ENCODE measurements at places on chromosomes 7 and 10.

GRCh38 chr7:156074084-156074483 lies 261.8 kb upstream of the SHH start:
- DNase-seq: no peak

DNA sequence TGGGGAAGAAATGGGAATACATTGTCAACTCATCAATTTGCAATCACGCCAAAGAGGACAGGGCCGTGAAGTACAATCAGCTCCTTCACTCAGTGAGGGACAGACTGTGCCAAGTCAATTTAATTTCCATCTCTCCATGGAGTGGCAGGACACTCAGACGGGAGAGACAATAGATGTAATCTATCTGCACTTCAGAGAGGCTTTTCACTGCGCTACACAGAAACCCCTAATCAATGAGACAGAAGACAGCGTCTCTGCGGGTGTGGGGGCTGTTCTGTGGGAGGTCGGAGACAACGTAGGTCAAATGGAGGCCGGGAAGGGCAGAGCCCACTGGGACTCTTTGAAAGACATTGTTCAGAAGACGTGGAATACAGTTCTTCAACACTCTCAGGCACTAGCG lies 541.0 kb upstream of the ADARB2 start:
- no peak for DNase-seq

- DNase-seq: no peak
These were observed 137.0 kb downstream of the CD36 start for GRCh38 chr7:80775482-80775881.

DNA sequence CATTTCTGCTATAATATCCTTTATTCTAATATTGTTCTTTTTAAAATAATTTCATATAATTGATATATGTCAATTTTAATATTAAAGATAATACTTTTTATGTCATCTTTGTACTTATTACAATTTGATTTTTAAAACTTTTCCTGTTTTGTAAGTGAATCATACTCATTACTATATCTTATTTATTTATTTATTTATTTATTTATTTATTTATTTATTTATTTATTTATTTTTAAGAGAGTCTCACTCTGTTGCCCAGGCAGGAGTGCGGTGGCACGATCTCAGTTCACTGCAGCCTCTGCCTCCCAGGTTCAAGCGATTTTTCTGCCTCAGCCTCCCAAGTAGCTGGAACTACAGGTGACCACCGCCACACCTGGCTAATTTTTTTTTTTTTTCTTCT lies 215.3 kb downstream of the SUGCT start:
- DNase-seq: no peak

DNA sequence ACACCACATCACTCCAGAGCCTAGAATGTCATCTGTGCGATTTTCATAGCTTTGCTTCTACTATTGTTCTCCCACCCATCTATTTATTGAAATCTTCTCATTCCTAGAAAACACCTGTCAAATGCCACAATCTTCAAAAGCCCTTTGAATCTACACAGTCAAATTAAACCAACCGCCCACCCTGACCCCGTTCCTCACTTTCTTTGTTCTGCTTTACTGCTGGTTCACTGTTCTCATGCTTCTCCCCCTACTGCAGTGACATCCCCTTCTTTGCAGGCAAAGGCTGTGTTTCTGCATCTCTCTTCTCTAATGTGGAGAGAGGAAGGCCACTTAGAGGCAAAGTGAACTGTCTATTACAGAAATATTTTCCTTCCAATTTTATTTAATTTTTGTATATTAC lies 152.4 kb upstream of the NEBL start:
- no peak for DNase-seq

GRCh38 chr10:77504873-77505257 lies 132.7 kb downstream of the KCNMA1 start:
- no peak for DNase-seq

DNA sequence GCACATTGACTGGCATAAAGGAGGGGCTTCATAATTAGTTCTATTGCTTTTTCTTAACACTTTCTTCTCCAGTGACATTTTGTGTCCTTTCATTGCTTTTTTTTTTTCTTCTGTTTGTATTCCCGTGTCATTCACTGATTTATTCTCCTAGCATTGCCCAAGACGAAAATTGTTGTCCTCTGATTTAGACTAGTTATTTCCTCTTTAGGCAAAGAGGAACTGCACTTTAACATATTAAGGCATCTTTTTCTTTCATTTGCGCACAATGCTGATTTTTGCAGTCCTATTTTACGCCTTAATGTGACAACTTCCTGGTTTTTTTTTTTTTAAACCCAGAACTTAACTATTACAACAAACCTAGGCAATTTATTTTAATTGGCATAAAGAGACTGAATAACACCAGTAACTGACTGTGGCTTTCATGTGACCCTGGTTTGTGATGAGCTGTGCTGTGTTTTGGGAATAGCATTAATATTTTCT lies 39.7 kb downstream of the ARID5B start:
- DNase-seq: no peak

DNA sequence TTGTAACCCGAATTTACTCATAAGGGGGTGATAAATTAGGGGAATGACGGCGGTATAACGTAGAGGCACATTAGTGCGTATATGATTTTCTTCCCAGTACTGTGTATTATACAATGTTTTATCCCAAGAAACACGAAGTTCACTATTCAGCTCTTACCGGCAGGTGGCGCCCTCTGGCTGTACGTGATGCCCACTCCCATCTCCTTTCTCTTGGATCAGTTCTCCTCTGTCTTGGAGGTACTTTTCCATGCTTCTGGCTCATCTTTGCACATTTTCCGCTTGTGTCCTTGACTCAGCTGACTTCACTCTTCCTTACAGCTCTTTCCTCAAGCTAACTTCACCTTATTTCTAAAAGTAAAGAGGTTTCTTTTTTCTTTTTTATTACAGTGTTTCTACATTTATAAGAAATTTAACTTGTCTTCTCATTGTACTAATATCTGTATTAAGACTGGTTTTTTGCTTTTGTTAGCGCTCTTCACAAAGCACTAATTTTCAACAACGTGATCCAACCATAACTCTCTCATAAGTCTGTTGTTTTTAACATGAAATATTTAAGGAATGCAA lies 21.3 kb downstream of the TMEM176B start:
- peak; percentile 67 for DNase-seq
